ENCODE measurements at places on chromosomes 4 and X.

DNA sequence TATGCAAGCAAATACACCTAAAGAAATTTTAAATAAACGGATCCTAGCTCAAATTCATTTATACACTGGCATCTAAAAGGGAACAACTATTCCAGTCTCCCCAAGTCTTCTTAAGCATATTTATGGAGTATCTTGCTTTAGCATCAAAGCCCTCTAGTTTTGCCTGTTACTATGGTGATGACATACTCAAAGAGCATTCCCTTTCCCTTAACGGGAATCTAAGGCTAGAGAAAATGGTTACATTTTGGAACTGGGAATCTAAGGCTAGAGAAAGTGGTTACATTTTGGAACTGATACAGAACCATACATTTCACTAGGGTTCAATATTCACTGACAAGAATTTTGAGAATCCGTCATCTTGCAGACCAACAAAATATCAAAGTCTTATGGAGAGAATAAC is 271.2 kb downstream of the CHIC1 start:
- DNase-seq = no peak

DNA sequence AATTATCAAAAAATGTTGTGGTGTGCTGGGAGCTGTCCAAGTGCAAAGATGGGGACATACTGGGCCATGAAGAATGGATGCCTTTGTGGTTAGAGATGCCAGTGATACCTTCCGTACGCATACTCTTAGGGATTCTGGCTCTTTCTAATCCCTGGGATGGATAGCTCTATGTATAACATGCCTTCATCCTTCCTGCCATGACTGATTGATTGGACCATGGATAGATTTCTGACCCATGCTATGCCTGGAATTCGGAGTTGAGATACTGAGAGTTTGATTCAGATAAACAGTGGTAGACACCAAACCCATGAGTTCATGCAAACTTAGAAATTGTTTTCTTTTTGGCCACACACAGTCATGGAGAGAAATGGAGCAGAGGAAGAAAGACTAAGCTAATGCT is 147.2 kb upstream of the WDFY3 start:
- no peak for DNase-seq

GRCh38 chr4:2933566-2934076 is 29.6 kb downstream of the NOP14 start:
- DNase-seq = no peak

- no peak for DNase-seq
These were observed 58.3 kb downstream of the PAQR3 start for GRCh38 chr4:78880874-78881492.

GRCh38 chrX:153057281-153057680 is 1.0 kb downstream of the PNMA3 start:
- no peak for DNase-seq

GRCh38 chr4:147791865-147792264 is 60.0 kb downstream of the ARHGAP10 start:
- no peak for DNase-seq

DNA sequence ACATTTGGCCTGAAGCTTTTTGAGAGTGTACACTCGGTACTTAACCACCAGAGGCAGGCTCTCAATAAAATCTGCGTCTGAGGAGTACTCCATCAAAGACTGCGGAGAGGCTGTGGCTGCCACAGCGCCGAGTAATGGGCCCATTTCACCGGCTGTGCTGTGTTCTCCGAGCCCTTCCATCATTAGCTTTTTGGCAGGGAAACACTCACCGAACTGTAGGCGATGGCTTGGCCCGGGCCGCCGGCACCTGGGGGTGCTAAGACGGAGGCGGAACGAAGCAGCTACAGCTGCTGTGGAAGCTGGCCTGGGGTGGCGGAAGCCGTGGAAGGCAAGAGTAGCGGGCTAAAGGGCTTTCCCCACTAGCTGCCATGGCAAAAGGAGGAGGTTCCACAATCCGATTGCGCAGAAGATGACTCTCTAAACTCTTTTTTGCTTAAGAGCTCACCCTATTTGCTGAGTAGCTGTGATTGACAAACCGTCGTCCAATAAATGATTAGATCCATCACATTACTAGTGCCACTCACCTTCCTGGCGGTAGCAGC is 48.5 kb upstream of the PABPC1L2A start:
- peak; percentile 1 for DNase-seq

- no peak for DNase-seq
These were observed 144.6 kb upstream of the GPR101 start for GRCh38 chrX:137178392-137178791.

- no peak for DNase-seq
These were observed 52.2 kb downstream of the SULT1B1 start for GRCh38 chr4:69708211-69708610.

GRCh38 chrX:42087960-42088359 is 164.6 kb upstream of the CASK start:
- no peak for DNase-seq

DNA sequence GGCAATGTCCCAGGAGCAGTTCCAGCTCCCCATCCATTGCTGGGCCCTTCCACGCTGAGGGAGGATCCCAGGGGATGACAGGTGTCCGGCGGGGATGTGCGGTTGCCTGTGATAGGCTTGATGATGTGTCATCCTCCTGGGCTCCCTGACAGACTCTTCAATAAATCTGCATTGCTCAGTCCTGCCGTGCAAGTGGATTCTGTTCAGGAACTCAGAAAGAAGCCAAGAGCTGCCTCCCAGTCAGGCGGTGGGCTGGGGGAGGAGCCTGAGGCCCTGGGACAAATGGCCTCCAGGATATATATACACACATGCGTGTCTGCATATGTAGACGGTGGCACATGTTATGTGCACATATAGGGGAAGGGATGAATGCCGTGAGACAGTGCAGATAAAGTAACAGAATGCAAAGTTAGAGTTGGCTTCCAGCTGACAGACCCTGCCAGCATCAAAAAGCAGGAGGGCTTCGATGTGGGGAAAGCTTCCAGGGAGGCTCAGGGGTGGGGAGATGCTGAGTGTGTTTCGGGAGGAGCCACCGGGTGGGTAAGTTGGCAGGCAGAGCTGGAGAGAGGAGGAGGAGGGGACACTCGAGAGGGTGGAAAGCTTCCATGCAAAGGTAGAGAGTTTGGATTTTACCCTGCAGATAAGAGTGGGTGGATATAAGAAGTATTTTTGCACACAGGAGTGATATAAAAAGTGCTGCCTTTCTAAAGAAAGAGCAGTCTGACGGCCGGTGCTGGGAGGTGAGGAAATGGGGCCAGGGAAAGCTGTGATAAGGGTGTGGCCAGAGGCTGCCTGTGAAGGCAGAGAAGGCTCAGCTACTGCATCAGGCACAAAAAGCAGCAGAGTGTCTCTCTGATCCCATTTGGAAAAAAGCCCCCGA is 28.5 kb upstream of the CRMP1 start:
- no peak for DNase-seq

- no peak for DNase-seq
These were observed 222.6 kb downstream of the SPIN4 start for GRCh38 chrX:63128509-63128908.

DNA sequence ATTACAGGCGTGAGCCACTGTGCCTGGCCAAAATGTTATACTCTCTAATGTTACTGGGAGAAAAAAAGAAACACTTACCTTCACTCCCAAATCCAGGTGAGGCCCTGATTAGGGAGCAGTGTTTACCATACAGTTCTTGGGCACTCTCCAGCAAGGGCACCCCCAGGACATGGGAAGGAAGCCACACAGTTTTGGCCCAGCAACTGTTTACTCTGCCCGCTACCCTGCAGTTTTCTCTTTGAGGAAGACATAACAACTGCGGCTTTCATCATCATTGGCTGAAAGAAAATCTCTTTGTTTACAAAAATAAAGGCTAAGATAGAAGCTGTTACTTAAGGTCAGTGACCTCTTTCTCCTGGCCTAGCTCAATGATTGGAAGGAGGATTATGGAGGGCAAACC is 145.5 kb upstream of the DUSP21 start:
- DNase-seq = no peak

- no peak for DNase-seq
These were observed 146.8 kb upstream of the PJA1 start for GRCh38 chrX:69311936-69312670.

GRCh38 chrX:156002507-156002906 is 5.0 kb downstream of the IL9R start:
- no peak for DNase-seq

- no peak for DNase-seq
These were observed 6.1 kb upstream of the SRPK3 start for GRCh38 chrX:153774576-153775292.

GRCh38 chr4:110046588-110047049 is 133.9 kb downstream of the EGF start:
- peak; percentile 17 for DNase-seq

DNA sequence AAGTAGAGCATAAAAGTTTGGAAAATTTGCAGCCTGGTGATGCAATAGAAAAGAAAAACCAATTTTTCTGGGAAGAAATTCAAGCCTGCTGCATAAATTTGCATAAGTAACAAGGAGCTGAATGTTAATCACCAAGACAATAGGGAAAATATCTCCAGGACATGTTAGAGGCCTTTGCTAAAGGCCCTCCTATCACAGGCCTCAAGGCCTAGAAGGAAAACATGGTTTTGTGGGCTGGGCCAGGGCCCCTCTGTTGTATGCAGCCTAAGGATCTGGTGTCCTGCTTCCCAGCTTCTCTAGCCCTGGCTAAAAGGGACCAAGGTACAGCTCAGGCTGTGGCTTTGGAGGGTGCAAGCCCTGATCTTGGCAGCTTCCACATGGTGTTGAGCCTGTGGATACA is 6.2 kb upstream of the RTL3 start:
- DNase-seq = no peak

- DNase-seq = no peak
These were observed 34.1 kb downstream of the YIPF6 start for GRCh38 chrX:68532831-68533533.

GRCh38 chr4:154741922-154742850 is 1.6 kb upstream of the LRAT start:
- no peak for DNase-seq

GRCh38 chr4:182354867-182355266 is 111.7 kb downstream of the TENM3 start:
- DNase-seq = no peak

GRCh38 chrX:111759686-111760085 is 78.7 kb downstream of the ALG13 start:
- no peak for DNase-seq

DNA sequence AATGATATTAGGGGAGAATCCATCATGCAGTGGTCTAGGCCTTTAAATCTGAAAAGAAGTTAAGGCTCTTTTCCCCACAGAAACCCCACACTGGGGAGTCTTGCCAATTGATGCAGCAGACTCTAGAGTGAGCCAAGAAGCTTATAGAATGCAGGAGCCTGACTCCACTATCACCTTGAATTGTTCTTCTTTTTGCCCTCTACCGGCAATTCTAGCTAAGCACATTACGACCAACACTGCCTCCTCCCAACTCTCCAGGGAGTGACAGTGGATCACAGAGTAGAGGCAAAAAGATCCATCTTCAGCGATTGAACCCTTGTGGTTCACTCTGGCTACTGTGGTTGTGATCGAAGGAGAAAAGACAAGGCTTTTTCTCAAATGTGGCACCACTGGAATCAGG is 331.5 kb downstream of the NKX6-1 start:
- no peak for DNase-seq

DNA sequence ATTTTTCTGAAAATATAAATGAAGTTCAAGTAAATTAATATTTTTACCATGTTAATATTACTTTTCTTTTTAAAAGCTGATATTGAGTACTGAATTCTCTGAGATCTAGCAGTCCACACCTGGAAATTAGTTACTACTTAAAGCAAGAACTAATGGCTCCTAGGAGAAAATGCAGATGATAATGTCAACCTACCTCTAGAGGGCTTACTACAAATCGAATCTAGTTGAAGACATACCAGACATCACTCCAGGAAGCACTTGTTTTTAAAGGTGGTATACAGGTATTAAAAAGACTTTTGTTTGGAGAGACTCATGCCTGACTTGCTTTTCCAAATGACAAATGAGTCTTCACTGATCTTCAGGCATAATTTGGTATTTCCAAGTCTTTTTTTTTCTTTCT is 516.4 kb upstream of the BOD1L1 start:
- no peak for DNase-seq

DNA sequence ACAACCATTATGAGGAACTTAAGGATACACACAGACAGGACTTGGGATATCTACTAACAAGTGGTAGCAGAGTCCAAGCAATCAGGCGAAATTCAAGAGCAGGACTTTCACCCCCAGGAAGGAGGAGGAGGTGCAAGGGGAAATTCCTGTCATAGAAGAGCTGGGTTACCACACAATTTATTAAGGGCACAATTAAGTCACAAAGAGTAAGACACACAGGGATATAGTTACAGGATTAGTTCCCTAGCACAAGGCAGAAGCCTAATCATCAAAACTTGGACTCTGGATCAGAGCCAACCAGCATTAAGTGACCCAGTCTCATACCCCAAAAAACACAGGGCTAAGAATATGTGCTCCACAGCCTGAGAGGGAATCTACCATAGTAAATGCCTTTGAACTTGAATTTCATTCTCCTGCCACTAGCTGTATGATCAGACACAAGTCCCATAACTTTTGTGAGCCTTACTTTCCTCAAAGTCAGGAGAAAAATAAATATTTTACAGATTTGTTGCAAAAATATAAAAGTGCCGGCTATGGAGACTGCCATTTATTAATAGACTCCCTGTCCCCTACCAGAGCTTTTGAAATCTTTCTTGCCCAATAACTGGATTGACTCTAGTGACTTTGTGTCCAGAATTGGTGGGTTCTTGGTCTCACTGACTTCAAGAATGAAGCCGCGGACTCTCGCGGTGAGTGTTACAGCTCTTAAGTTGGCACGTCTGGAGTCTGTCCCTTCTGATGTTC is 87.0 kb downstream of the SYNPO2 start:
- DNase-seq = no peak

- DNase-seq = no peak
These were observed 37.2 kb downstream of the INTS12 start for GRCh38 chr4:105671301-105671700.

DNA sequence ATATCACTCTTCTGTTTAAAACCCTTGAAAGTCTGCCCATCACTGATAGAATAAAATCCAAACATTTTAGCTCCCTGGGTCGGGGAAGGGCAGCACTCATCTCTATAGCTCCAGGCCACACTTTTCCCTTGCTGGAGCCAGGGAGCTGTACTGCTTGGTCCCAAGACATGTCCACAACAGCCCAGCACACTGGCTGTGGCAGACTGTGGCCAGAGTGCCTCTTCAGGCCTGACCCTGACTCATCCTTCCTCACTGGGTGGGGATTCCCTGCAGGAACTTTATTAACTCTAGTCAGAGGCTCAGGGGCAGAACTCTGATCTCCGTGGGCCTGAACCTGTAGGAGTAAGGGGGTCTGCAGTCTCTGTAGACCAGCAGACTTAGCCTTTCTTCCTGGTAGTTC is 69.8 kb upstream of the CAPN6 start:
- DNase-seq = no peak

Measured in fibroblast of the conjunctiva (primary cell).